ENCODE measurements at places on chromosomes 1 and 21.

- no peak for DNase-seq
These were observed 5.6 kb downstream of the PANK4 start for GRCh38 chr1:2520806-2521205.

DNA sequence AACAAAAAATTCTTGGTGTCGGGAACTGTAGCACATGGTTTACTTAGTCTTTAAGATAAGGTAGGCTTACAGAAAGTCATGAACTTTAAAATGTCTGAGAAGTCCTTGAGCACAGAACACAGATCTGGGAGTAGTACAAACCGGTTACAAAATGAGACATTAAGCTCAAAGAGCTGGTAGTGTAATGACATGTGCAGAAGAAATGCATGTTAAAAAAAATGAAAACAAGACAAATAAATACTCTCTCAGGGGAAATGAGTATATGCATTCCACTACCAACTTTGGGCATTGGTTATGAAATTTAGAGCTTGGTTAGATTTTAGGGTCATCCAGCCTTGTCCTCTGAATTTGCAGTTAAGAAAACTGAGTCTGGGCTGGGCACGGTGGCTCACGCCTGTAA lies 91.5 kb upstream of the F3 start:
- DNase-seq: no peak

DNA sequence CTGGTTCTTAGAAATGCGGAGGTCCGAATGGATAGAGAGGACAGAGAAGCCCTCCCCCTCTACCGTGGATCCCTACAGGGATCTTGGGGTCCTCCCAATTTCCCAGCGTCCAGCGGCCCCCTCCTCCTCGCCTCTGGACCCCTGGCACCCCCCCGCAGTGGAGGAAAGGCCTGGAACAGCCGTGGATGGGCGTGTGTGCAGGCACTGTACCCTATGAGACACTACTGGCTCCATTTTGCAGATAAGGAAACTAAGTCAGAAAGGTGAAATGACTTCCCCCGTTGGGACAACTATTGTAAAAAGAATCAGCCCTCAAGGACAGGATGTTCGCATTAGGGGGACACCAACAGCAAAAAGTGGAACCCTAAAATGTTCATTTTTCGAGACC lies 931 bp upstream of the CLSTN1 start:
- DNase-seq: no peak

DNA sequence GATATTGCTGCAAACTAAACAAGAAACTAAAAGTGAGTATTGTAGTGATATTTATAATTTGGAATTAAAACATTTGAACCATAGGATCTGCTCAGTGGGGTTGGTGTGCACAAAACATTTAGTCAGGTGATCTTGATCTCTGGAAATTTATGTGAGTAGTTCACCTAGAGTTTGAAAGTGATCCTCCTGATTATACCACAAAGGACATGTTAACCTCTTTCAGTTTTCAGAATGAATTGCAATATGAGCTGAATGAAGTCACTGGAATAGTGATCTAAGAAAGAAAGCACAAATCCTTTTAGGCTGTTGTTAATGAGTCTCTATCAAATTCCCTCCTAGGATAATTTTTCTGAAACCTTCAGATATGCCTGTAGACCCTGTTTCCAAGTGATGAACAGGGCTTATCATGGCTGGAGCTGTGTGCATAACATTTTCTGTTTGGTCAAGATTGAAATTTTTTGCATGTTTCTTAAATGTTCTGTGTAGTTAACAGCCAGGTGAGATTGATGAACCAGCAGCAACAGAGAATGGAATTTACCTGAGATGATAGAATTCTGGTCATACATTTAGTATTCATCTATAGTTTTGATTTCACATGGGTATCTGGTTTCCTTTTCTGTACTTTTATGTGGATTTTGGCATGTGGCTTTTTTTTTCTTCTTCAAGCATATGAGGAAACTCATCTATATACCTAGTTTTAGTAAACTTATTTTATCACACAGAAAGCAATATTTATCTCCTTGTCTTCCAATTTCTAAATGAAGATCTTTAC lies 25.5 kb downstream of the CDC14A start:
- no peak for DNase-seq

DNA sequence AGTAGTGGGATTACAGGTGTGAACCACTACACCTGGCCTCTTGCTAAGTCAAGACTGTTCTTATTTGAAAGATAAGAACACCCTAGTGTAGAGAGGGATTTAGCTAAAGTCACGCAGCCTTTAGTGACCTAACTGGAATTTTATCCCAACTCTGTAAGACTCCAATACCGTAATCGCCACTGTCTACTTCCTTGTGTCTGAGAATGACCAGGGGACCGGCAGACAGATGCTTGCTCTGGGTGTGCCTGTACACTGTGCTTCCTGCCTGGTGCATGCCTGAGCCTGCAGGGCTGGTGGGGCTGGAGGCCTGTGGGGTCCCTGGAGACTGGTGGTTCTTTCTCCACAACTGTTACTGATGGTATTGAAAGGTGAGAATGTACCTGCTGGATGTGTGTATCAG lies 15.3 kb downstream of the MFSD2A start:
- no peak for DNase-seq

DNA sequence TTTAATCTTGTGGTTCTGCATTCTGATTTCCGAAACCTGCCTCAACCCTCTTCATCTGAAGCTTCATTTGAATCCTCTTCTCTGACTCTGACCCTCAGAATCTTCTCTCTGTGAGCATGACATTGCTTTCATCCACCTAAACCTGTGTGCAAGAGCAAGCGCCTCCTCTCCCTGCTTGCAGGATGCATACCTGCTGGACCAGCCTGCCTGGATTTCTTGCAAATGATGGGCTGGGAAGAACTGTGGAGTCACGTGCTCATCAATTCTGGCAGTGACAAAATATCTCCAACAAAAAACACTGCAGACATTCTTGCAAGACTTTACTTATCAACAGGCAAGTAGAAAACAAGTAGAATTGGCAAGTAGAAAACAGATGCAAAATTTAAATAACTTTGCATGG lies 20.8 kb upstream of the SLC35F3 start:
- no peak for DNase-seq

GRCh38 chr1:118116401-118116800 lies 68.6 kb downstream of the SPAG17 start:
- DNase-seq: no peak

DNA sequence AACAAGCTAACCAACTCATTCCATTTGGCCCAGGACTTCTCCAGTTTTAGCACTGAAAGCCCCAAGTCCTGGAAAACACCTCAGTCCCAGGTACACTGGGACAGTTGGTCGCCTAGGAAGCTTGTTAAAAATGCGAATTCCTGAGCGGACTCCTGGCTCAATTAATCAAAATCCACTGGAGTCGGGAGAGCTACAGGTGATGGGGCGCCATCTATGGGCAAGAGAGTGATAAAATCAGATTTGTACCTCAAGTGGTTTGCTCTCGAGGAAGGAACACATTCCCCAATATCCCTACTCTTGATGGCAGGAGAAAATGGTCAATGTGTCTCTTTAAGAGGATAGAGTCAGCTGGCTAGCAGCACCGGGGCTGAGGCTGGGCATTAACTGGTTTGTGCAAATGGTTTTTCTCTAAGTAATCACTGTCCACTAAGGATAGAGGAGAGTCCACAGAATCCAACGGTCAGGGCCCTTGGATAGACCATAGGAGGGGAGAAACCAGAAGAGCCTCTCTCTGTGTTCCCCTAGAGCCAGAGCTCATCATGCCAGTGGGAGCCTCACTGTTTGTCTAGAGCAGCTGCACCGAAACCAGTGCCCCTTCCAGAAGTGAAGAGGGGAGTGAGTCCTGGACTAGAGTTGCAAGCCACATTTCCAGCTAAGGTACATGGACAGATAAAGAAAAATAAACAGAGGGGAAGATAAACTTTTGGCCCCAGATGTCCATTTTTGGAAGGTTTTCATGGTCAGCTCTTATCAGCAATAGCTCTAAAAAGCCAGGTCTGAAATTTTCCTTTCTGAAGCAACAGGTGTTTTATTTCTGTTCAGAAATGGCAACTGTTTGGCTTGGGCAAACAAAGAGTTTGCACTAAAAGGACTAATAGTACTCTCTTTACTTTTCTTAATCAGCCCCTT lies 148.5 kb downstream of the TENT5C start:
- DNase-seq: peak; percentile 71

DNA sequence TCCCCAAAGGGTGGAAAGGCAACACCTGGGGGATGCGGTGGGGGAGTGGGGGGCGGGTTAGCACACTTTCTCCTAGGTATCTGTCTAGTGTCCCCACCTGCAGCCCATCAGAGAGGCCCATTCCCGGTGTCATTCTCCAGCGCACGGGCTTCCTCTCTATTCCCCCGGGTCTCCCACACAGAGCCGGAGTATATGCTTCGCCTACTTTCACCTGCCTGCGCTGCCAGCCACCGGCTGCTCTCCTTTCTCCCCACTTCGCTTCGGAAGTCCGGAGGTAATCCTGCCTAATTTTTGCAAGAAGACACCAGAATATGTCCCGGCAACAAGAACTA lies 852 bp downstream of the RGS7 start:
- no peak for DNase-seq

DNA sequence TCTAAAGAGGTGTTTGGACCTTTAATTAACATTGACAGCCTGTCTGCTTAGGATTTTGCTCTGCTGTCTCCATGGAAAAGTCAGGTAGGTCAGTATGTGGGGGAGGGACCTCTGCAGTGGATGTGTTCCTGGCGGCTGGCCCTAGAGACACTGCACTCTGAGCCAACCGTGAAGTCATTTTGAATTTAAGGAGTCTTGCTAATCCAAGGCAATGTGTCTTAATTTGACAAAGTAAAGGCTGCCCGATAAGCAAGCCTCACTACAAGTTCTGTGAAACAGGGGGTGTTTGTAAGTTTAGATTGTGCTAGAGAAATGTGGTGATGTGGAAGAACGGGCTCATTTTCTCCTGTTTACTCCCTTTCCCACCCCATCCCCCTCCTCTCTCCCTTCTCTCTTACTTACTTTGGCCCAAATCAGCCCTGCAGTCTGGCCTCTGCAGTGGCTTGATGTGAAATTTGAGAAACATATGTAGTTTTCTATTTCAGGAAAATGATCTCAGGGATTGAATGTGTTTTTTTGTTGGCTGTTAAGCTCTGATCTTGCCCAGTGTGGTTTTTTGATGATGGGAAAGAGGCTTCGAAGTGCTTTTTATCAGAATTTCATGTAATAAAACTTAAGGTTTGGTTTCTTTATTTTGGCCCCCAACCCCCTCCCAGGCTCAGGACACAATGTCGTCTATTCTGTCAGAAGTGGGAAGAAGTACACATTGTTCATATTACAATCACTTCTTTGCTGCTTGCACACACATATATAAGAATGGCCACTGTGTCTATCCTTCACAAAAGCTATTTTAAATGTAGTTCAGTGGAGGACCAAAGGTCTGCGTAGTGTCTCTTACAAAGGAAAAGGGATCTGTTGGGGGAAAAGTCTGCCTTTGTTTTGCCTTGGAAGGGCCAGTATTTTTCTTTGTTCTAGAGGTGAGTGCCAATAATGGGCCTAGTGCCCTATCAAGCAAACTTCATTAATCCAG lies 96.6 kb downstream of the FGGY start:
- peak; percentile 64 for DNase-seq

DNA sequence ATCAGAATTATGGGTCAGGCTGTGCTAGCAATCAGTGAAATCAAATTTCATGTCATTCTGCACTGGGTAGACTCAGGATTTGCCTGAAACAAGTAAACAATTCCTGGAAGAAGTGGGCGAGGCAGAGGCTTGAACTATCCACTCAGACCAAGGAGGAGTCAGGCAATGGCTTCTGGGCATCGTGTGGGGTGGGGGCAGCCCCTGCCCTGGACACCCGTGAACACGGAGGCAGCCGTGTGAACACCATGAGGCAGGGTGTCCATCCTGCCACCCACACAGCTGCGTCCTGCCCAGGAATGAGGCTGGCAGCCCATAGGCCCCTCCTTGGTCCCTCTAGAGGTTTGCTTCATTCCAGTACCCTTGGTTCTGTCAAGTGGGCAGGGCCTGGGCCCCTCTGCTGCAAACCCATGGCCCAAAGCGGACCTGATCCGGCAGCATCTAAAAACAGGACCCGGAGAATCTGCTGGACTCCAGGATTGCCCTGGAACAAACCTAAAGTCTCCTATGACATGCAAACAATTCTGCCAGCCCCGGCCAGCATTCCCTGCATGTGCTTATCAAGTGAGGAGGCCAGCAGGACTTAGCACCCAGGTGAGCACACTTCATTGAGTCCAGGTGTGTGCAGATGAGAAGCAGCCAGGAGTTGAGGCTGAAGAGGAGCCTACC lies 69.5 kb downstream of the PDE9A start:
- DNase-seq: no peak

GRCh38 chr1:35564037-35564883 lies 6.7 kb downstream of the NCDN start:
- peak; percentile 80 for DNase-seq

DNA sequence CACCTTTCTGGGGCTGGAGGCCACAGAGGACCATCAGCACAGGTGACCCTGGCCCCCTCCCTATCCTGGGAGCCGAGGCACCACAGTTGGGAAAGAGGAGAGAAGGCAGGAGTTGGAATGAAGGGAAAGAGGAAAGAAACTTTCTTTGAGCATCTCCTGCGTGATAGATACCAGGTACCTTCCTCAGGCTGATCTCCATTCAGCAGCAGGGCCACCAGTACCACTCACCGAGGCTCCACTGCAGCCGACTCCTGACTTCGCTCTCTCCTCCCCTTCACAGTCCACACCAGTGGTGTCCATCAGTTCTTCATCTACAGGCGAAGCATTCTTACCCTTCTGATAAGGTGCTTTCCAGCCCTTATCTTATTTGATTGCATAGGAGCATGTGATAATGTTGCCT lies 55.3 kb downstream of the LGR6 start:
- DNase-seq: no peak

- DNase-seq: peak; percentile 76
These were observed 43.3 kb upstream of the LPAR3 start for GRCh38 chr1:84936116-84936810.

DNA sequence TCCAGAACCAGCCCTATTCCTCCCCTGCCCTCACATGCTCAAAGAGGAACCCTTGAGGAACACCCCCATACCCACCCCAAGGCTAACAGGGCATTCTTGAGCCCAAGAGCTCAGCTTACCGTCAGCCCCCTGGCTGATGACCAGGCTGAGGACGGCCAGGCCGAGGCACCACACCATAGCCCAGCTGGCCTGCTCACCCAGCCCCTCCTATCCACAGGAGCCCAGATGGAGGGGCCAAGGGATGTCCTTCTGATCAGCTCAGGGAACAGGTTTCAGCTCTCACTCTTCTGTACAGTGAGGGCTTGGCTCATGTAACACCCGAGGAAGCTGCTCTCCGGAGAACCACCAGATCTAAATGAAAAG lies 2.2 kb downstream of the IGSF9 start:
- no peak for DNase-seq

- no peak for DNase-seq
These were observed 11.4 kb downstream of the EXOC8 start for GRCh38 chr1:231326248-231326647.

- no peak for DNase-seq
These were observed 1009.9 kb downstream of the ADGRL2 start for GRCh38 chr1:82810601-82811000.

DNA sequence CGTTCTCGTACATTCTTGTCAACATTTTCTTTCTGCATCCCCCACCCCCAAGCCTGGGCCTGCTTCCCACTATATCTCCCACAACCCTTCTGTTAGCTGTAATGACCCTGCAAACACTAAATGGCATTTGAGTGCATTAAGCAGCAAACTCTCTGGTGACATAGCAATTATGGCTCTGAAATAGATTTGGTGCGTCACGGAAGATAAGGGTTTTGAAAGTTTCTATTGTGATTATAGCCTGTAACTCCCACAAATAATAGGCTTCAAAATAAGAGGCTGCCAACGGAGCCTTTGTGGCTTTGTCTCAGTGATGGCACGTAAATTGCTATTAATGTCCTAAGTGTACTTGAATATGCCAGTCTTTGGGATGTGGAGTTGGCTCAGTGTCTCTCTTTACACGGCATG lies 277.6 kb downstream of the PBX1 start:
- DNase-seq: no peak

GRCh38 chr21:46550116-46550941 lies 54.6 kb downstream of the S100B start:
- DNase-seq: no peak

All from kidney tubule cell (primary cell).